ENCODE measurements at places on chromosomes 3 and 15. TPM values are rescaled to one million over a fixed set of nuclear protein-coding genes. Genes with fewer than 3 reads are reported as not detected.

DNA sequence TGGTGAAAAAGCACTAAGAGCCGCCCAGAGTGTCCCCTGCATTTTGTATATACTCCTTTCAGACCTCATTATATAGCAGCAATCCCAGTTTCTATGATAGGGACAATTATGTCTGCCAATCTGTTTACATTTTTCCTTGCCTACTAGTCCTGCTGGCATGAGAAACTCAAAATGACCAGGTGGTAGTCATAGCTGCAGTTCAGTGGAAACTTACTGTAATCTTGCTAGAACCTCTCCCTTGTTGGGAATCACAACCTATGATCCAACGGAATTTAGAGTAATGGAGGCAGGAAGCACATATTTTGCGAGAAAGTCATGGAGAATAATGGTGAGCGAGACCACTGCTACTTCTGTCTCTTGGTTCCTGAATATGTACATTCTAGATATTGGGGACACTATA is 28.6 kb upstream of the MINAR1 start:
- no peak overlapping the region for H3K27ac ChIP-seq
- DNase-seq, result no peak
- no peaks in the 10 kb centered on the region for H3K4me1 ChIP-seq
- peaks cover 43% of the 10 kb centered on the region for H3K27me3 ChIP-seq
- H3K36me3 ChIP-seq, result no peaks in the 10 kb centered on the region
- H3K4me3 ChIP-seq, result no peak overlapping the region

GRCh38 chr3:32492684-32493436 is 9.8 kb downstream of the CMTM6 start:
- H3K4me3 ChIP-seq, result no peak overlapping the region

- no peak overlapping the region for H3K4me3 ChIP-seq
- H3K4me1 ChIP-seq, result peaks cover 7% of the 10 kb centered on the region
- H3K36me3 ChIP-seq, result no peaks in the 10 kb centered on the region
- no peak overlapping the region for H3K27ac ChIP-seq
- H3K27me3 ChIP-seq, result no peaks in the 10 kb centered on the region
These were observed 49.9 kb downstream of the KY start for GRCh38 chr3:134600685-134601463.

GRCh38 chr15:90201944-90202375 is 830 bp downstream of the SEMA4B start:
- H3K27ac ChIP-seq, result peak overlapping the region; percentile 69
- DNase-seq, result no peak
- H3K4me1 ChIP-seq, result peaks cover 75% of the 10 kb centered on the region
- H3K4me3 ChIP-seq, result peak overlapping the region; percentile 91

DNA sequence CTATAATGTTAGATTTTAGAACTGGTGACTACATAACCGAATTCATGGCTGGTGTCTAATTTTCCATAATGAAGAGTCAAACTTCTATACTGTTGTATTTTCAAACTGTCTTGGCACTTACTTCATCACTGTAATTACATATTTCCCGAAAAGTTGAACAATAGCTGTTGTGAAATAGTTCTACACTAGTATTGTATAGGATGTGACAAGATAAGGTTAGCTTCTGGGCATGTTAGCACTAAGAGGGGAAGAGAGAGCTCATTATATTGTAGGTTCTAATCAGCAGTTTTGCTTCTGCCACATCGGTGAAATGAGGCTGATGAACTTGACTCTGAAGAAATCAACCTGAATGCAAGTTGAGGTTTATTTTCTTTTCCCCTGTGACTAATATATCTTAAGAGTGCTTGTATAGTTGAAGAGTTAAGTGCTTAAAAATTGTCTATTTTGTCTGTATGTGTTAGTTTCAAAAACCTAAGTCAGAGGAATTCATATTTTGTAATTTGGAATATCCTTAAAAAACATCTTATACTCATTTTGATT is 8.9 kb downstream of the GYG1 start:
- H3K27me3 ChIP-seq, result no peaks in the 10 kb centered on the region
- DNase-seq, result no peak
- peaks cover 34% of the 10 kb centered on the region for H3K36me3 ChIP-seq
- peak overlapping the region; percentile 65 for H3K27ac ChIP-seq

The C3orf49 gene
- not detected for total RNA-seq

The LNP1 gene
- 4.2 TPM for total RNA-seq

The OR5K2 gene
- not detected for total RNA-seq

The C2CD4A gene
- total RNA-seq, result not detected

The KLF15 gene
- total RNA-seq, result 44.6 TPM

The UTS2B gene
- total RNA-seq, result 0.47 TPM
